Activated CD4-positive, CD25-positive, alpha-beta regulatory T cell treated with anti-CD3 and anti-CD28 coated beads, Interleukin-2, amount 50 U/mL, for 72 hours (primary cell): ENCODE measurements at places on chromosomes 12 and 14.

GRCh38 chr12:53287741-53288216 lies 7.6 kb upstream of the PFDN5 start:
- DNase-seq = peak; percentile 61

- no peak for DNase-seq
These were observed 170.2 kb upstream of the FOXG1 start for GRCh38 chr14:28596391-28596790.

GRCh38 chr12:91216871-91217270 lies 34.3 kb upstream of the DCN start:
- DNase-seq = no peak

- no peak for DNase-seq
These were observed 190.7 kb downstream of the MON2 start for GRCh38 chr12:62657363-62657632.

- DNase-seq = no peak
These were observed 311.7 kb upstream of the E2F7 start for GRCh38 chr12:77377116-77377515.

DNA sequence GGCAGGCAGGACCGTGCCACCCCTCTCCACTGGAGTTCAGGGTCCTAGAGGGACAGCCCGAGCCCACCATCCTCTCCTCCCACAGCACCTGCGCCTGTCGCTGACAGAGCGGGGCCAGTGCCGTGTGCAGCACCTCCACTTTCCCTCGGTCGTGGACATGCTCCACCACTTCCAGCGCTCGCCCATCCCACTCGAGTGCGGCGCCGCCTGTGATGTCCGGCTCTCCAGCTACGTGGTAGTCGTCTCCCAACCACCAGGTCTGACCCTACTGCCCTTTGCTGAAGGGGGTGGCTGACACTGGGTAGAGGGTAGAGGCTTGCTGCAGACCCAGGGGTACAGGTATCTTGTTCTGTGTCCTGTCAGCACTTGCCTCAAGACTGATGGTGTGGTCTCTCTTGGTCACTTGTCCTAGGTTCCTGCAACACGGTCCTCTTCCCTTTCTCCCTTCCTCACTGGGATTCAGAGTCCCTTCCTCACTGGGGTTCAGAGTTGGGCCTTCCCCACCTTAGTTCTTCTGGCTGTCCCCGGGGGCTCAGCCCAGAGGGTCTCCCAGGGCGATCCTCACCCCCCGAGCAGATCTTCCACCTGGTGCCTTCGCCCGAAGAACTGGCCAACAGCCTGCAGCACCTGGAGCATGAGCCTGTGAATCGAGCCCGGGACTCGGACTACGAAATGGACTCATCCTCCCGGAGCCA lies 42.0 kb downstream of the SH2B3 start:
- no peak for DNase-seq

DNA sequence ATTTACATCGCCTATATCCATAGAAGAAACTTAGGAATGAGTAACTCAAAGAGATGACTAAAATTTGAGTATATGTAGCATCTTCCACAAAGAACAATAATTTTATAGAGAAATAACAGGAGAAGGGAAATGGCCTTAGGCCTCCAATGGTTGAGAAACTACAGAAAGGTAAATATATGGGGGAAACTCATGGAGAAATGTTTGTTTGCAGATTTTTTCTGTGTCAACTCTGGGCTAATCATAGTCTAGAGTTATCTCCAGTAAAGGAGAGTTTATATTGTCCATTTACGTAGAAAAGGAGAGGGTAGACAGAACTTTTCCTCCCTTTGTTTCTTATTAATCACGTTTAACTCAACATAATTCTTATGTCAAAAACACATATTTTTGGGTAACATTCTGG lies 244.2 kb downstream of the GLT1D1 start:
- DNase-seq = no peak

DNA sequence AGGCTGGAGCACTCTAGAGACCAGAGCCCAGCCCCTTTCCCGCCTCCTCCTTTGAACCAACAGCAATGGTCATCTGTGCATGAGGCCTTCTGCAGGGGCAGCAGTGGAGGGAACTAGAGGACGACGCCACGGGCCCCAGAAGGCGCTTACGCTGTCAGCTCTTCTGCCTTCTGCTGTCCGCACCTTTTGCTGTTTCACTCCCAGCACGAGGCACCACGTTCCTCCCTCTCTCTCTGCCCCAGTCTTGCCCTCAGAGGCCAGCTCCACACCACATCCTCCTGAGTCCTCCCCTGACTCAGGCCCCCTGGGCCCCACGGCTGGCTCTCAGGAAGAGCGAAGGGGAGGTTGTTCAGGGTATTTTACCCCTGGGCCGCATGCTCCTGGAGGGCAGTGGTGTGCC lies 15.5 kb downstream of the MMAB start:
- DNase-seq = no peak

DNA sequence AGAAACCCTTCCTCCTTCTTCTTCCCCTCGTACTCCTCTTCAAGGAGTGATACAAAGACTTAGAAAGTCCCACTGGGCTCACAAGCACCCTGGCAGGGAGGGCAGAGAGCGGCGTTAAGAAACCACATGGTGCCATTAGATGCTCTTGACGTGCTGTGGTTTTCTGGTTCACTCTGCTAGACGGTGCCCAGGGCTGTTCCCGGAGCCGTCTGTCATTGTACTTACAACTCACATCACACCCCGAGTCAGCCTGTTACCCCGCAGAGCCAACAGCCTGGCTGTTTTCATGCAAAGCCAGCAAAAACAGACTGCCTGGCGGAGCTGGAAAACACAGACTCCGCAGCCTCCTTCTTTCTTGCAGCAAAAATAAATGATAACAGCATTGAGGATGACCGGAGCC lies 232.6 kb upstream of the TBX3 start:
- DNase-seq = no peak

- DNase-seq = no peak
These were observed 14.8 kb upstream of the LRRC9 start for GRCh38 chr14:59905188-59905587.

DNA sequence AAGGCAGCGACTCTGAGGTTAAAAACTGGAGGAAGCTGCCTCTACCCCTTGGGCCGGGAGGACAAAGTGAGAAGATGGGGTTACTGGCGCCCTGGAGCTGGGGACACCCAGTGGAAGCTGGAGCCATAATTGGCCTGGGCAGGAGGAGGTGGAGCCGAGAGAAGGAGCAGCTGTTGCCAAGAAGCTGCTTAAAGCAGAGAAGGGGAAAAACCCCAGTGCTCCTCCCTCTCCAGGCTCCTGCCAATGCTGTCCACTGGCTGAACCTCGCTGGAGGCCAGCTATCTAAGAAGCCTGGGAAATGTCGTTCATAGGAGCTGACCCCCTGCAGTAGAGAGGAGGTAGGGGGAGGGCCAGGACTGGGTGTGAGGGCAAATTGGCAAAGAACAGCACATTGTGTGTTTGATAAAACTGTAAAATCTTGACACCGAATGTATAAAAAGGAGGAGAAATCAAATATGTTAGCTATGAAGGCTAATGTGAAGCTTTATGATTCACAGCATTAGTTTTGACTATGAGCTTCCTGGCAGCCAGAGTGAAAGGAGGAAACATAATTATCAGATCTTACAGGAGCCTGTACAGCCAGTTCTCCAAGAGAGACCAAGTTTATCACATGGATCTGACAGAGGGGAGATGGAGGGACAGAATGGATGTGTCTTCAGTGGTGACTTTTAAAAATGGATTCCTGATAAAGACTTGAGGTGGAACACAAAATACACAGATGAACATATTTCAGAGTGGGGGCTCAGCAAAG lies 9.5 kb downstream of the HHIPL1 start:
- DNase-seq = no peak

- no peak for DNase-seq
These were observed 38.0 kb upstream of the WSCD2 start for GRCh38 chr12:108090932-108091678.

- DNase-seq = no peak
These were observed 36.7 kb downstream of the LRRIQ1 start for GRCh38 chr12:85072826-85073225.

DNA sequence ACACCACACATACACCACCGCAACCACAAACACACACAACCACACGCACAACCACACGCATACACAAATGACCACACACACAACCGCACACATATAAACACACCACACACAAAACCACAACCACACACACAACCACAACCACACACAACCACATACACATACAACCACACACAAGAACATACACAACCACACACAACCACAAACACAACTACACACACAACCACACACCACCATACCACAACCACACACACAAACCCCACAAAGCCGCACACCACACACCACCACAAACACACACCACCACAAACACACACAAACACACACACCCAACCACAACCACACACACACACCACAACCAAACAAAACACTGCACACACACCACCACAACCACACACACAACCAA lies 107.5 kb upstream of the FZD10 start:
- no peak for DNase-seq

- DNase-seq = no peak
These were observed 400.5 kb downstream of the ETNK1 start for GRCh38 chr12:23025372-23026016.

DNA sequence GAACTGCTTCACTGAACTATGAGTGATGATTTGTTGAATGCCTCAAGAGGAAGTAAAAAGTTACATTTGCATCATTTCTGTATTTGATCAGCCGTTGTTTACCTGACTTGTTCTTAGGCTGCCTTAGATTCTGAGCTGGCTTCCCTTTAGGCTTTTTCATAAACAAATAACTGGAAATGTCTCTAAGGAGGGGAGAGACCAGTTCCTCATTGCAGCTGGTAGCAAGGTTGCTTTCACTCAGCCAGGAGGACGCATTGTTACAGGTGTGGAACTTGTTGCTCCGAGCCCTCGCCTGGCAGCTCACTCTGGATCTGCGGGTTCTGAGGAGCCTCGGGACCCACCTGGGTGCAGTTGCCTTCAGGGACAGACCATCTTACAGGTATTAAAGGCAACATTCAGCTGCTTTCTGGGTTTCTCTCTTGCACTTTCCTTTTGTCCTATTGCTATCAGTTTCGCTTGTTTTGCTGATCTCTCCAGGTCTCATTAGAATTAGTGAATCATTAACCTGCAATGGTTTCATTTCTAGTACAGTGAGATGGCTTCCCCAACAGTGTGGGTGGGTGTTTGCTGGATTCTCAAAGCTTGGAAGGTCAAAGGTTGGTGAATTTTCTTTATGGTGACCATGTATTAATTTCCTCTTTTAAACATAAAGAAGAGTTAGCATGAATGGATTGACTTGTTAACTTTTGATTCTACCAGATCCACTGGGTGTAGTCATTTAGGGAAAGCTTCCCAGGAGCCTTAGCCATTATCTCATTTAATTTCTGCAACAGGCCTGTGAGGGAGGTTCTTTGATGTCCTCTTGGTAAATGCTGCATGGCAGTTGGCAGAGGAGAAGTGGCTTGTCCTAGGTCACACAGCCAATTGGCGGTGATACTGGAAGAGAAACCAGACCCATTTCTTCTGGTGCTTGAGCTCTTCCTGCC lies at the start of gene PLEKHG7:
TSS of gene PLEKHG7 (plus strand) at position 236 of the 926 bp plus-strand sequence. CDS start 3,643 bp downstream, outside the sequence.
- DNase-seq = no peak

DNA sequence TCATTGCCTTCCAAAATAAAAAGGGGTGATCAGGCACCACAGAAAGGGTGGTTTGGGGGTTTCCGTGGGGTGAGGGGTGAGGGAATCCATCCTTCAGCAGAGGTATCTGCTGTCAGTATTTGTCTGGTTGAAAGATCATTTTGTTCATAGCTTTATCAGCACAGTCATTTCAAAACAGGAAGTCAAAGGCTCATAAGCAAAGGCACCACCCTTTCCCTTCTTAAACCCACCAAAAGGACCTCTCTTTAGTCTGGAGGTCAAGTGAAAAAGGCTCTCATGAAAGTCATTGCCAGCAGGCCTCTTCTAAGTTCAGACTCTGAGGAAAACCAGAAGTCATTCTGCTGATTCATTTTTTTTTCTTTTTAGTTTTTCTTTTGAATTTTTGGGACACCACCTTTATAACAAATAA lies 6.2 kb downstream of the CHST11 start:
- DNase-seq = no peak

DNA sequence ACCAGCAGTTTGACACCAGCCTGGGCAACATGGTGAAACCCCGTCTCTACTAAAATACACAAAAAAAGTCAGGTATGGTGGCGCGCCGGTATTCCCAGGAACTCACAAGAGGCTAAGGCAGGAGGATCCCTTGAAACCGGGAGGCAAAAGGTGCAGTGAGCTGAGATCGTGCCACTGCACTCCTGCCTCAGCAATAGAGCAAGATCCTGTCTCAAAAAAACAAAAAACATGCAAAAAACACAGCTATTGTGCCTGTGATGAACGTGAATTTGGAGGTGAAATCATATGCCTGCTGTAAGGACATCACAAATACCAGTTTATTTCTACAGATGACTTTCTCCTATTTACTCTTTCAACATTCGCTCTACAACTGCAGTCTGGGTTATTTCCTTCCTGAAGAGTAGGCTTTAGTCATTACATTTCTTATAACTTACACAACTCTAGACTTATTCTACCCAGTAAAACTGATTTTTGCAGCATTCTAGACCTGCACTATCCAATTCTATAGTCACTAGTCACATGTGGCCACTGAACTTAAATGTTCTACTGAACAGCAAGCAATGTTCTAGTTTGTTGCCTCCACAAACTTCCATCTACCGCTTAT lies 48.3 kb downstream of the HNRNPC start:
- no peak for DNase-seq

DNA sequence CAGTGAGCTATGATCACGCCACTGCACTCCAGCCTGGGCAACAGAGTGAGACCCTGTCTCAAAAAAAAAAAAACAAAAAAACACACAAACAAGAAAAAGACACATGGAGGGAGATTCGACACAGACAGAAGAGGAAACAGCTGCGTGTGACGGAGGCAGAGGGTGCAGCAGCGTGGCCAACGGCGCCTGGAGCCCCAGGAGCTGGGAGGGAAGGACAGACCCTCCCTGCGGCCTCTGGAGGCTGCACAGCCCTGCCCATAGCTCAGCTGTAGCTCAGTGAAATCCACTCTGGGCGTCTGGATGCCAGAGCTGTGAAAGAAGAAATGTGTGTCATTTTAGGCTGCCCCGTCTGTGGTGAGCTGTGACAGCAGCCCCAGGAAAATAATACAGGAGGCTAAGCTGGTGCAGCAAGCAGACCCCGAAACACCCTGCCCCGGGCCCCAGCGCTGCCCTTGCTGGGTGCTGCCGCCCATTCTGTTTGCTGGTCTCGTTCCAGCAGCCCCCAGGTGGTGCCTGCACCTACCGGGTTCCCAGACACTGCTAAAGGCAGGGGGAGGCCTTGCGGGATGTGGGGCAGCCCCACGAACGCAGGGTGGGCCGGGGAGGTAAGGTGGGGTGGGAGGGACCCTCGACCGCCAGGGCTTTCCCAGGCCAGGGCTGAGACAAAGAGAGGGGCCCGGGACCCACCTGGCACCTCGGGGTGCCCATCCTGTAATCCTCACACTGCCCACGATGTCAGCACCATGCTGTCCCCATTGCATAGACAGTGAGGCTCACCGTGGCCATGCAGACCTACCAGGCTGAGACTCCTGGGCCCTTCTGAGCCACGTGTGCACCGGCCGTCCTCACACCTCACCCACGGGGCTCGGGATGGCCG lies 21.2 kb downstream of the GALNT9 start:
- no peak for DNase-seq

GRCh38 chr14:39050389-39050788 lies 52.6 kb downstream of the SEC23A start:
- no peak for DNase-seq

GRCh38 chr12:108505129-108505528 lies 9.9 kb upstream of the FICD start:
- no peak for DNase-seq

- no peak for DNase-seq
These were observed 203.6 kb downstream of the NOVA1 start for GRCh38 chr14:26394150-26394810.

- no peak for DNase-seq
These were observed 125.3 kb downstream of the ESRRB start for GRCh38 chr14:76501156-76501720.

GRCh38 chr14:74568380-74568649 lies 43.7 kb downstream of the LTBP2 start:
- no peak for DNase-seq
